Fibroblast of skin of back (primary cell): ENCODE measurements at places on chromosomes 5 and 9.

- DNase-seq, result peak; percentile 2
Observed at GRCh38 chr9:104009826-104010225, 84.3 kb upstream of the SMC2 start.

GRCh38 chr5:129361441-129362025, 98.6 kb upstream of the ADAMTS19 start:
- DNase-seq, result peak; percentile 18

GRCh38 chr9:107489144-107489673, 360 bp downstream of the KLF4 start:
- no peak for DNase-seq

- DNase-seq, result no peak
Observed at GRCh38 chr9:74771262-74771585, 116.5 kb downstream of the TRPM6 start.

DNA sequence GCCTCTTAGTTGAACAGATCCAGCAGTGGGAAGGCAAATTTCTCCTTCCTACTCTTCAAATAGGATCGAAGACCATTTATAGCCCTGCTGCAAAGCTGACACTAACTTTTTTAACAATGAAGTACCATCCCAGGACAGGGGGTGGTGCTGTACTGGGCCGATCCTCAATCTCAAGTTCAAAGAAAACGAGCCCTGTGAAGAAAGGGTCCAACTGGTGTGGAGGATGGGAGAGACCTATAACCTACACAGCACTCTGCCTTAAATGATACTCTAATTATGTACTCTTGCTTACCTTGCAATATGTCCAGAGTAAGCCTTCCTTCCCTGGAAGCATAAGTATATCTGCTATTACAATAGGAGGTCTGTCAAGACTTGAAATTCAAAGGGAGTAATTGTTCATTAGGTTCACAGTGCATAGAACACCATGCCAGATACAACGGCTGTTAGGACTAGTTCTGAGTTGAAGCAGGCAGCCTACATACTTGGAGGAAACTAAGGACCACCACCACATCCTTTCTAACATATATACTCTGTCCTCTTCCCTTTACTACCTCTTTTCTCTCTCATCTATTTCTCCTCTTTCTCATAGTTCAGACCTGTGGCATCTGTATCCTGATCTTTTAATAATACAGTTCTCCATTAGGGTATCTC, 6.2 kb downstream of the ETF1 start:
- no peak for DNase-seq

GRCh38 chr5:75023368-75024159, 28.8 kb downstream of the GCNT4 start:
- no peak for DNase-seq

- no peak for DNase-seq
Observed at GRCh38 chr9:105554042-105554441, 3.9 kb upstream of the FKTN start.

GRCh38 chr5:71969460-71969859, 137.8 kb upstream of the MAP1B start:
- peak; percentile 44 for DNase-seq

DNA sequence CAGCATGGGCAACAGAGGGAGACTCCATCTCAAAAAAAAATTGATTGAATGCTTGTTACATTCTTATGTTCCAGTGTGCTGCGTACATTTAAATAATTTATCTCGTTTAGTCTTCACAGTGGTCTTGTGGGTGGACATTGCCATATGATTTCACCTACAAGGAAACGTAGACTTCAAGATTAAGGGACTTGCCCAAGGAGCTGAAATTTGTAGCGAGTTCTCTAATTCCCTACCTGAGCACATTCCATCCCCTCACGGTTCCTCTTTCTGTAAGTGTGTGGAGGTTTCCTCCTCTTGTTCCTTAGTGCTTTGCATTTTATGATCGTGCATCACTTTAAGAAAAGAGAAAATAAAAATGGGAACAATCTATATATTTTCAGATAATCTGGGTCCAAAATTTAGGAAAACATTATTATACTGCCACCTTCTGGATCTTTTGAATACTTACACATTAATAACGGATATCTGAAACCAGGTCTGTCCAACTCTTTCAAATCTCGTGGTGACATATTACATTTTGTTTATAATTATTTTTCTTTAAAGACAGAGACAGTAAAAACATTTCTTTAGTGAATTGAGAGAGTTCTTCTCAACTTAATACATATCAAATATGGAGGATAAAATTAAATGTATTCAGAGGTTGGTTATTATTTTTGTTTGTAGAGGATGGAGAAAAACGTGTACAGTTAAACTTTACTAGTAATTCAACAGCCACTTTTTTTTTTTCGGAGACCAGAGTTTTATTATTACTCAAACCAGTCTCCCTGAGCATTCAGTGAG, 29.9 kb upstream of the C7 start:
- peak; percentile 28 for DNase-seq

GRCh38 chr9:86752733-86753132, 194.6 kb downstream of the GAS1 start:
- DNase-seq, result no peak

GRCh38 chr9:94056442-94056974, 27.8 kb upstream of the PTPDC1 start:
- DNase-seq, result peak; percentile 73

DNA sequence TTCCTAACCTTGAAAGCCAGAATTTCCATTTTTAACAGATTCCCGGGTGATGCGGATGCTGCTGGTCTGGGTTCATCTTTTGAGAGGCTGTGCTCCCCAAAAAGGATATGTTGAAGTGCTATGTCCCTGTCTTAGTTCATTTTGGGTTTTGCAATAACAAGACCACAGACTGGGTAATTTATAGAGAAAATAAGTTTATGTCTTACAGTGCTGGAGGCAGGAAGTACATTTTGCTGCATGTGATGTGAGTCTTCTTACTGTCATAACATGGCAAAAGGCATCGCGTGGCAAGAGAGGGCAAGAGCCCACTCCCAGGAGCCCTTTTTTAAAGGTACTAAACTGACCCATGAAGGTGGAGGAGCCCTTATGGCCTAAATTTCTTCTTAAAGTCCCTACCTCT, 114.1 kb downstream of the DAPK1 start:
- no peak for DNase-seq

GRCh38 chr5:137498301-137498735, 808 bp downstream of the SPOCK1 start:
- peak; percentile 23 for DNase-seq

DNA sequence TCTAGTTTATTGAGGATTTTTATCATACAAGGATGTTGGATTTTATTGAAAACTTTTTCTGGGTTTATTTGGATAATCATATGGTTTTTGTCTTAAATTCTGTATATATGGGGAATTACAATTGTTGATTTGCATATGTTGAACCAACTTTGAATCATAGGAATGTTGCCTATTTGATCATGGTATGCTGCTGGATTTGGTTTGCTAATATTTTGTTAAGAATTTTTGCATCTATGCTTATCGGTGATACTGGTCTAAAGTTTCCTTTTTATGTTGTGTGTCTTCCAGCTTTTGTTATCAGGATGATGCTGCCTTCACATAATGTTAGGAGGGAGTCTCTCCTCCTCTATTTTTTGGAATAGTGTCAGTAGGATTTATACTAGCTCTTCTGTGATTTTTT, 745.0 kb downstream of the PRELID2 start:
- DNase-seq, result no peak

DNA sequence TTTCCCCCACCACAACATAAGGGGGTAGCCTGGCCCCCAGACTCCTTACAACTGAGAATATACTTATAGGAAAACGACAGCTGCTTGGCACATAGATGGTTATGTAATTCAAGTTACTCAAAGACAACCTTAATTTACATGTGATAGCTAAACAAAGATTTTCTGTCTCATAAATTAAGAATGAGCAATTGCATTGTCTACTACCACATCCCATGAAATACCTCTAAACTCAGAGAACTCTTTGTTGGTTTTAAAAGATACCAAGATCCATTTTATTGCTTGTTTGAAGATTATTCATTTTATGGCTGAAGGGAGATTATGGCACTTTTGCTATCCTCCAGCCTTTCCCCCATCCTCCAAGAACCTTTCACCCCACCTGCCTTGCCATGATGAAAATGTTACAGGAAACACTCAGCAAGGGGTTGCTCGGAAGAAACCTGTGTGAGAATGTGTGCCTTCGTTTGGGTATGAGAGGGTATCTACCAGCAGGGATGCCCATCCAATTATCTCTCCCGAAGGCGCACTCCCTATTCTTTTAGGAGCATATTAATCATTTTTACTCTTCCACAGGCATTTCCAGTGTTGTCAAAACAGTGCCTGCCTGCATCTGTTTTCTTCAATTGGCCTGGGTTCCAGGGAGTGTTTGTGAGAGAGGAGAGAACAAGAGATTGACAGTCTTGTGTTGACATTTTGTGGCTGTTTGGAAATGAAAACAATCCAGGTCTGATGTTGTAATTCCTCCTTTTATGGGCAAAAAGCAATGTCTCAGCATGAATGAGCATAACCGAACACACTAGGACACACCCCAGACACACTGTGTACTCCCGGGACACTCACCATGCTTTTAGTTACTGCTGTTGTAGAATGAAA, 208.0 kb upstream of the ANKRD55 start:
- DNase-seq, result peak; percentile 68

- no peak for DNase-seq
Observed at GRCh38 chr9:93089024-93089423, 7.0 kb upstream of the CARD19 start.

- DNase-seq, result no peak
Observed at GRCh38 chr9:90979639-90980038, 178.0 kb downstream of the SYK start.

- DNase-seq, result no peak
Observed at GRCh38 chr9:131807144-131807983, 67.5 kb upstream of the RAPGEF1 start.

DNA sequence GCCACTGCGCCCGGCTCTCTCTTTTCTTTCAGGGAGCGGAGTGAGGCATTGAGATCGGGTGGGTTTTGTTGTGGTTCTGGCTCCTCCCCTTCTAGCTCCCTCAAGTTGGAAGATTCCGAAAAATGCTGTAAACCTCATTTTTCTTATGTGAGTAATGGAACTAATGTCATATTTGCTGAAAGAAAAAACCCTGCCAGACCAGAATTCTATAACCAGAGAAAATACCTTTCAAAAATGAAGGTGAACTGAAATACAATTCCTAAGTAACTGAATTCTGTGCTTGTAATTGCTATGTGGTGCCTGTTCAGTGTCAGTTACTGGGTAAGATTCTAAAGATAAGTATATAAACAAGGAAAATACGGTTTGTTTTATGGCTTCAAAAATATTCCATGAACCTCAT, 30.9 kb upstream of the CDK20 start:
- peak; percentile 39 for DNase-seq

GRCh38 chr5:72511366-72511765, 4.2 kb upstream of the ZNF366 start:
- peak; percentile 49 for DNase-seq

- DNase-seq, result peak; percentile 55
Observed at GRCh38 chr9:108239696-108240321, 616.0 kb downstream of the ACTL7B start.

DNA sequence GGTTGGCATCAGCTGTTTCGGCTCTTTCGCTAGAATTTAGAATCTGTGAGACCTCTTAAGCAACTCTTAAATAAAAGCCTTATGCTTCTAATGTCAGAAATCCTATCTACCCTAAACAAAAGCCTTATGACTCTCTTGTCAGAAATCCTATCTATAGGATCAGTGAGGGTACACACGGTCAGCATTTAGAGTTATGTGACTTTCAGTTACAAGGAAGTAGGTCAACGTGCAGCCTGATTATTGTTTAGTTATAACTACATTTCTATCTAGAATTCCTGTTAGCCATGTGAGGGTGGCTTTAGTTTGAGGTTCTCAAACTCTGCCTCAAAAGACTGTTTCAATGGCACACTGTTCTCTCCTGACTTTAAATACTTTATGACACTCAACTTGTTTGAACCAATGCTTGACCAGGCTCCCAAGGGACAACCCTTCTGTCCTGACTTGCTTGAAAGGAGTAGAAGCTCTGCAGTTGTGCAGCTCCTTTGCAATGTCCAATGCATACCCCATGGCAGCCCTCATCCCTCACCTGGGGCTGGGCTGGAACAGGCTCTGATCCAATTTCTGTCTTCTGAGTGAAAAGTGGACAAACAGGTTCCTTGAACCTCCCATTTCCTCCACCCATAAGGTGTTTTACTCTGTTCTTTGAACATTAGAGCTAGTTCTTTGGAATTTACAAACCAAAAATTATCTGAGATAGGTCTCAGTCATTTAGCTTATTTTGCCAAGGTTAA, 251.6 kb upstream of the PIK3R1 start:
- DNase-seq, result no peak

- no peak for DNase-seq
Observed at GRCh38 chr5:171365351-171365750, 22.3 kb upstream of the NPM1 start.

DNA sequence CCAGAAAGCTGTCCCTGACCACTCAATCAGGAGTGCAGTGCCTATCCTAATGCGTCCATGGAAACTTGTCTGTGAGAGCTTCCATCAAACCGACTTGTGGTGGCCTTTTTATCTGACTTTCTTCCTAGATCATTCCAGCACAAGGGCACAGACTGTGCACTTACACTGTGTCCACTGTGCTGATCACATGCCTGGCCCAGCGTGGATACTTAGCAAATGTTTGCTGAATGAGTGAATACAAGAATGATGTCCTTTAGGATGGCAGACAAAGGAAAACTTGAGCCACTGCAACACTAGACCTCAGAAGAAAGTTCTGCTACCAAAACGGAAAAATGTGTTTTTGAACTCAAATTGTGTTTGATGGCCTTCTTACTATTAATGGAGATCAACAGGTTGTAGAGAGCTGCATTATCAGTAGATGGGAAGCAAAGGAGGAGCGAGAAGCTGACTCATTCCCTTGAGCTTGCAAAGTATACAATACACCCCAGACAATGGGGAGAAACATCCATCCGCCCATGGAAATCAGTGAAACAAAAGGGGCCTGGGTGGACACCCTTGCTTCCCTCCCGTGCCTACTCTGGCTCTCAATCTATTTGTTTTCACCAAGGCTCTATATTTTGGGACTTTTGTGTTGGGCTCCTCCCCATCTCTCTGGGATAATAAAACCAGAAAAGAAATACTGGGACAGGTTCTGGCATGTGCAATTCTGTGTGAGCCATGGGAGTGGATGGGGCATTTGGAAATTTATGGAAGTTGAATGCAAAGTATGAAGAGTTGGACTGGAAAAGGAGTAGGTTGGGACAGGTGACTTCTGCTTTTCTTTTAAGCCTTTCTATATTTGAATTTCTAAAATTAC, 76.2 kb upstream of the ZFAND5 start:
- peak; percentile 46 for DNase-seq

DNA sequence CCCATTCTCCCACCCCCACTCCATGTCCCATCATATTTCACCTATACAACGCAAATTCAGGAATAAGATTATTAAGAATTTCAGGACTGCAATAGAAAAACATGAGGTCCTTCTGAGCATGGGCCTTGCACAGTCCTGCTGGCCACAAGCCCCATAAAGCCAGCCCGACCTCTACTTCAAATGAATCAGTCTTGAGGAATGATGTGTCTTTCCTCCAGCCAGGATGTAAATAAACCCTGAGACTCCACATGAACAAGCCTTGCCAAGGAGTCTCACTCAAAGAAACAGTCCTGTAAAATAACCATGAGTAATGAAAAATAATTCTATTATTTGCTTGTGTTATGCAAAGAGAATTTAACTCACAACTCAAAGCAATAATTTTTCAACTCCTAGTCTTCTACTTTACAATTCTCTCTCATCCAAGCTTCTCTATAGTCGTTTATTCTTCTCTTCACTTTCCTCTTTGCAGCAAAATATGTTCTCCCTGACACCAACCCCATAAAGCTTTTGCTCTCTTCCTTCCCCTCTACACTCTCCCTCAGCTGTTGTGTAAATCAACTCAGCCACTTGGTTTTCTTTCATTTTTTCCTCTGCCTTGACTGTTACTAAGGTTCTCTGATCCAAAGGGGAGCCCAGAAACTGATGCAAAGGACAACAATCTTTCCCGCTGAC, 140.1 kb upstream of the MOCS2 start:
- peak; percentile 97 for DNase-seq

- peak; percentile 38 for DNase-seq
Observed at GRCh38 chr5:122187426-122187825, 58.1 kb downstream of the ZNF474 start.
